SJCRH30 (cell line): ENCODE measurements at places on chromosomes 4 and X. TPM values are rescaled to one million over a fixed set of nuclear protein-coding genes. Genes with fewer than 3 reads are reported as not detected.

Gene LRIT3
- total RNA-seq: 0.03 and 0.20 TPM in 2 replicates

Gene MAGIX
- total RNA-seq: 0.53 and 1.2 TPM in 2 replicates

Gene PHKA1
- not detected in 2 replicates for total RNA-seq

Gene GLOD5
- not detected in 2 replicates for total RNA-seq

Gene PRDM8
- 1.5 and 2.5 TPM in 2 replicates for total RNA-seq

Gene CT45A3
- total RNA-seq: not detected in 2 replicates

Gene SOX3
- total RNA-seq: not detected in 2 replicates

Gene HDAC6
- total RNA-seq: 31.5 and 47.2 TPM in 2 replicates

Gene DKK2
- 0.18 and 0.55 TPM in 2 replicates for total RNA-seq

Gene AMER1
- total RNA-seq: 17.2 and 17.4 TPM in 2 replicates

Gene SMIM31
- total RNA-seq: not detected in 2 replicates

Gene TCP11X2
- total RNA-seq: not detected in 2 replicates

Gene ATP6AP1
- total RNA-seq: 30.4 and 32.0 TPM in 2 replicates

Gene FMR1NB
- not detected in 2 replicates for total RNA-seq

Gene TNMD
- not detected in 2 replicates for total RNA-seq

Gene STAP1
- 0.08 and 0.58 TPM in 2 replicates for total RNA-seq

Gene RBMXL3
- not detected in 2 replicates for total RNA-seq

Gene GPR119
- total RNA-seq: not detected in 2 replicates

Gene PAGE1
- not detected in 2 replicates for total RNA-seq

Gene WFS1
- 14.6 and 15.6 TPM in 2 replicates for total RNA-seq

Gene SPON2
- 2.5 and 3.2 TPM in 2 replicates for total RNA-seq

Gene STATH
- total RNA-seq: 6.3 and 6.8 TPM in 2 replicates

Gene TMPRSS11F
- total RNA-seq: not detected in 2 replicates

Gene ATP1B4
- not detected in 2 replicates for total RNA-seq

Gene CCSER1
- total RNA-seq: 6.6 and 10.1 TPM in 2 replicates

Gene CNGA2
- not detected in 2 replicates for total RNA-seq

Gene CHIC2
- total RNA-seq: 35.3 and 39.1 TPM in 2 replicates
